IMR-90 (cell line): ENCODE measurements at places on chromosomes 3 and 15. TPM values are rescaled to one million over a fixed set of nuclear protein-coding genes. Genes with fewer than 3 reads are reported as not detected.

Gene RAB43
- 14.0 and 15.7 TPM in 2 replicates for polyA plus RNA-seq

Gene SKOR1
- 0.03 and 0.06 TPM in 2 replicates for polyA plus RNA-seq

DNA sequence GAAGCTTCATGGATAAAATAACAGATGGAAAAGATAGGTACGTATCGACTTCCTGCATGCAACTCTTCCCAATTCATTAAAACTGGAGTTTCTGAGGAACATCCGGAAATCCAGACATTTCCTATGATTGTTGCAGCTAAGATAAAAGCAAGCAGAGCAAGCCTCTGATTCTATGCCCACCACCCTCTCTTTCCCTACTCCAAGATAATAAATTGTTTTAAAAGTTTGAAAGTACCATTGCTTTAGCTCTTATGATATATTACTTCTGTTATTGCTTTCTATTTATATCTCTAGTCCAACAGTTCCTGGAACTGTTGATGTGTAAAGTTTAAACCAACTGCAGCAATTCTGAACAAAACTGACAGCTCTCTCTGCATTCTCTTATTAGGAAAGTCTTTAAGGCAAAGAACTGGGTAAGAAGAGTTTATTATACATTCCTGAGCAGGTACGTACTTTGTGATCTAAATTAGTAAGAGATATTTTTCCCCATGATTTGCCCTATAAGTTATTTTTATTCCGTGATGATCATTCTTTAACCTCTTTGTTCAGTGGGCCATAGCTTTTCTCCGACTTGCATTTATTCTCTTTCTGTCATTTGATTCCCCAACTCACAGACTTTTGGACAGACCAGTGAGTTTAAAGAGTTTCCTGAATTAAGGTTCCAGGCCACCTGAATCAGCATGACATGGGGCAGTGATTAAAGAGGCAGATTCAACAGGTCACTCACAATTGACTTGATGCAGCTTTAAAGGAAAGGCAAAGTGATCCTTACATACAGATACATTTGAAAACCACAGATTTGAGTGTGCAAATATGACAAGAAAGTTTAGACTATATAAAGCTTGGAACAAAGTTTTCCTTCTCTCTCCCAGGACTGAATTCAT lies 94.2 kb upstream of the THRB start:
- no peak for DNase-seq

GRCh38 chr3:29186131-29186599 lies 94.7 kb upstream of the RBMS3 start:
- DNase-seq: peak; percentile 96

- DNase-seq: no peak
Observed at GRCh38 chr15:35630532-35630931, 84.6 kb upstream of the DPH6 start.

- DNase-seq: no peak
Observed at GRCh38 chr15:44670087-44670950, 6.9 kb upstream of the SPG11 start.

DNA sequence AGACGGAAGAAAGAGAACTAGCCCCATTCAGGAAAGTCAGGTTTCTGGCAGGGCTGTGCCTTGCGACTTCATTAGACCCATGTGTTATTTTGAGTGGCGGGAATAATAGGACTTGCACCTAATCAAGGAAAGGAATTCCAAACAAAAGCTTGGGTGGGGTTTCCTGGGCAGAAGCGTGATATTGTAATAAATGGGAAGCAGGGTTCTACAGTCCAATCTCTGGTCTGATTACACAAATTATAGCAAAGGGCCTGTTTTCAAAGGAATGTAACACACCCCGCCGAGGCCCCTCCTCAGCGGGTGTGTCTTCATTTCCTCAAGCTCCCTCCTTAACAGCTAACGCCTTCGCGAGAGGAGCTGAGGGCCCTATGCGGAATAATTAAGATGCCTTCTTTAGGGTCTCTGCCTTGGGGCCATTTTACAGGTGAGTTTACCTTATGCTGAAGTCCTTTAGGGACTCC lies 396.0 kb upstream of the C2CD4B start:
- DNase-seq: no peak

DNA sequence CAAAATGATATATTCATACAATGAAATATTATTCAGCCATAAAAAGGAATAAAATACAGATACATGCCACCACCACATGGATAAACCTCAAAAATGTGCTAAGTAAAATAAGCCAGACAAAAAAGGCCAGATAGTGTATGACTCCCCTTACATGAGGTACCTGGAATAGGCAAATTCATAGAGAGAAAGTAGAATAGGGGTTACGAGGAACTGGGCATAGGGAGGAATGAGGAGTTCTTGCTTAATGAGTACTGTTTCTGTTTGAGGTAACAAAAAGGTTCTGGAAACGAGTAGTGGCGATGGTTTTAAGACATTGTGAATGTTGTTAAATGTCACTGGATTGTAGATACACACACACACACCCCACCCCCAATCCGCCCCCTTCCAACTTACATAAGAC lies 8.2 kb downstream of the RAF1 start:
- no peak for DNase-seq

- DNase-seq: no peak
Observed at GRCh38 chr15:90063770-90064247, 38.5 kb downstream of the IDH2 start.

- peak; percentile 85 for DNase-seq
Observed at GRCh38 chr15:100889385-100890050, 9.9 kb downstream of the ALDH1A3 start.

DNA sequence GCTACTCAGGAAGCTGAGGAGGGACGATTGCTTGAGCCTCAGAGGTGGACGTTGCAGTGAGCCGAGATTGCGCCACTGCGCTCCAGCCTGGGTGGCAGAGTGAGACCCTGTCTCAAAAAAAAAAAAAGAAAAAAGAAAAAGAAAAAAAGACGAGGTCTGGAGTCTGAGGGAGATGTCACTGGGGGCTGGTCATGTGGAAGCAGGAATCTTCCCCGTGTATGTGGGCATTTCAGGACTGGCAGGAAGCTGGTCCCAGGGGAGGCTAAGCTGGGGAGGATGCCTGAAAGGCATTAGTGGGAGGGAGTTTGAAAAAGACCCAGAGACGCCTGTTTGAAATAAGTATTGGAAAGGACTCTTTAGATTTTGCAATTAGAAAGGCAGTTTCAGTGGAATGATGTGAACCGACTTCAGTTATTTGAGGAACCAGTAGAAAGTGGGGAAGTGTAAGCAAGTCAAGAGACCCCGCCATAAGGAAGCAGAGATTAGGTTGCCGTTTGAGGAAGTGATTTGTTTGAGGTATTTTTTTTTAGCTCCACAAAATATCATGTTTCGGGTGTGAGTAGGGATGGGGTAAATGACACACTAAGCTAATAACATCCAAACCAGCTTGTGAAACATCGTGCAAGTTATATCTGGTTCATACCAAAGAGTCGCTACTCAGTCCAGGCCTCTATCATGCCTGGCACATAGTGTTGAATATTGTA lies 55.5 kb downstream of the ST6GAL1 start:
- DNase-seq: no peak

GRCh38 chr3:134911586-134912548 lies 116.8 kb downstream of the EPHB1 start:
- no peak for DNase-seq
